Head of caudate nucleus (tissue), 42 donors: ENCODE measurements at places on chromosomes 3 and 15.

DNA sequence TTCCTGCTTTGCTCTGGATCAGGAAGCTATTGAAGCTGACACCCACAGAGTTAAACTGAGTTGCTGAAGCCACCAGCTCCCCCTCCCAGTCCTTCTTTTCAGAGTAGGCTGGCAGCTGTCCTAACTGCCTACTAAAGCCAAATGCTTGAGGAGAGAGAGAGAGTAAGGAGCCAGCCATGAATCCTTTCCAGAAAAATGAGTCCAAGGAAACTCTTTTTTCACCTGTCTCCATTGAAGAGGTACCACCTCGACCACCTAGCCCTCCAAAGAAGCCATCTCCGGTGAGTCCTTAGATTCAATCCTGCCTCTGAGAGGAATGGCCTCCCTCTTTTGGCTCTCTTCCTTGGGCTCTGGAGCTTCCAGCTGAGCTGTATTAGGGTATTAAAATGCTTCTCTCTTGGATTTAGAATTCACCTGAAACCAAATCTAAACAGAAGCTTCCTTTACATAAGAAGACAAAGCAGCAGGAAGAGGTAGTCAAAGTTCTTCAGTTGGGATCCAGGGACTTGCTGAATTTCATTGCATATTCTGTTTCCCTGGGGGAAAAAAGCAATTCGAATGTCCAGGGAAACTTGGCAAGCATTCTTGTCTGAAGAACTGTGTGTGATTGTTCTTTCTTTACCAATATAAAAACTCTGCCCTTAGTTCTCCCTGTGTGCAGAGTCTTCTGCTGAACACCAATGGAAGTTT is at the start of gene SLC15A2:
Gene SLC15A2, plus strand, starts transcription at position 101 of the 690 bp plus-strand sequence. Its CDS starts 76 bp downstream, at position 177.
- peak; percentile 23 for DNase-seq

DNA sequence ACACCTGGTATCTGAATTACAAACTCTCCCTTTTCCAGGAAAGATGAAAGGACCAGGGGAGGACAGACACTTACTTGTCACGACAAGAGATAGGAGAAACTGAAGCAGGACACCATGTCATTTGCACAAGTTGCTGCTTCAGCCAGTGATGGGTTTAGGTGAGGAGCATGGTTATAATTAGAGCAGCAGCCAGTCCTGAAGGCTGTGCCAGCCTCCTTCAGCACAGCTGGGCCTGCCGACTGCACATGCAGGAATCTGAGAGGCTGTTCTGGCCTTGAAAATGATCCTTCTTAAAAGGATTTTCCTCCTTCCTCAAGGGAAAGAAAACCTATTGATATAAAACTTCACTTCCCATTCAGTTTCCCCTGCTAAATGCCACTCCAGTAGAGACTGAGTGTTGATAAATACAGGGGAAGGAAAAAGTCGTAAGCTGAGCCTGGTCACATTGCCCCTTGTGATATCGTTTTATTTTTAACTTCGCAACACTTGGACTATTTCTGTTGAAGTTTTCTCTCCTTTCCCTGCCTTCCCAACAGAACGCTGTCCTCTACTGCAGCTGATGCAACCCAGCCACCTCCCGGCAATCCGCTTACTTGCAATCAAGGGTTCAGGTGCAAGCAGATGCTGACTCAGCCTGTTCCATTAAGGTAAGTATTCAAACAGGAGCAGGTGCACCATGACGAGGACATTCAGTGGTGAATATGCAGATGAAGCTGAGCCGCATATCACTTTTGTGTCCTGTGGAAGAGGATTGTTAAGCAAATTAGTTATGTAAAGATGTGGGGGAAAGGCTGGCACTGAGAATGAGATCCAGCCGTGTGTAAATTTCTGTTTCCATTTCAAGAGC is at the start of gene FBXO40:
Gene FBXO40, plus strand, starts transcription at position 524 of the 847 bp plus-strand sequence. CDS start 27,197 bp downstream, outside the sequence.
- DNase-seq, result no peak

DNA sequence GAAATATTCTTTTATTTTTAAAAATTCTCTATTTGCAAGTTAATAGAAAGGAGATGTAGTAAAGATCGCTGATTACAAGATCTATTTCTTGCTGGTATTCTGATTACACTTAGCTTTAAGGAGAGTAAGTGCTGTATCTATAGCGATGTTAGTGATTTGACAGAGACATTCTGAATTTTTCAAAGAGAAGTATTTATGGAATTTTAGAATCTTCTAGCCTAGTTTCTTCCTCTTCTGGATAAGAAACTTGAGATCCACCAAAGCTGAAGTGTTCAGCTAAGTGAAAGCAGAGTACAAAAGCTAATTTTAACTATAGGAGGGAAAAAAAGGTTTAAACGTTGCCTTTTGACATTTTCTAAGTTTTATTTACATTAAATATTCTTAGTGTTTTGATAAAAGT is 72.1 kb upstream of the RARB start:
- DNase-seq, result no peak

DNA sequence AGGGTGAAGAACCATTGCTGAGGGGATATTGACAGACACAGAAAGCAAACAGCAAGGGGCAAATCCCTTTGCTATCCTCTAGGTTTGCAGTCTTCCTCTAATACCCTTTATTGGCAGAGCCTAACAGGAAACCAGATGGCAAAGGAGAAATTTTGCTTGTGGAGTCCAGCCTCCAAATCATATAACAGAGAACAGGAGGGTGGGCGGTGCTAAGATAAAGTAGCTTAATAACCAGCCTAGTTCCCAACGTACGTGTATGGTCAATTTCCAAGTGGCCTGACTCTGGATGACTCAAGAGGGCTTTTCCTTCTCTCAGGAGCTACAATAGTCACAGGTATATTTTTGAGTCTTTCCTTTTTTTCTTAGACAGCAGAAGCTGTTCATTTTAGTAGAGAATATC is 404.5 kb downstream of the PDCD6IP start:
- no peak for DNase-seq

DNA sequence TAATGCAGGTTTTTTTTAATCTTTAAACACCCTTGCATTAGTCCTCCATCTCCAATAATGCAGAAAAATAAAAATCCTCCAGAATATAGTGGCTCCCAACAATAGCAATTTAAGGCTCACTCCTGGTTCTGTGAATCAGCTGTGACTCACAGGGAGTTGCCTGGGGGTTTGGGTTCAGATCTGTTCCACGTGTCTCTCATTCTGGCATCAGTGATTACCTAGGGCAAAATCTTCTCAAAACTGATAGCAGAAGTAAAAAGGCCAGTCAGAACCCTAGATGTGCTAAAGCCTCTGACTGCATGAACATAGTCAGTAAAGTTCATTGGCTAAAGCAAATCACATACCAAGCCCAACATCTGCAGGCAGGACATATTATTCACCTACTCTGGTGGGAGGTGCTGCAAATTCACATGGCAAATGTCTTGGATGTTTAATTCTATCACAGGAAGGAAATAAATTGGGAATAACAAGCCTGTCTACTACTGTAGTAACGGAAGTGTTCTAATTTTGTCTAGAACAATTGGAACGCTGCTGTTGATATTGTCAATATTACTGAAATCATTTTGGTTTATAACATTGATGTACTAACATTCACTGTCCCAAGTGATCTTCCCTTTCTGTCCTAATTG is 364.1 kb upstream of the CNTN4 start:
- peak; percentile 32 for DNase-seq

- DNase-seq, result no peak
These were observed 11.5 kb downstream of the POMGNT2 start for GRCh38 chr3:43094381-43094780.

DNA sequence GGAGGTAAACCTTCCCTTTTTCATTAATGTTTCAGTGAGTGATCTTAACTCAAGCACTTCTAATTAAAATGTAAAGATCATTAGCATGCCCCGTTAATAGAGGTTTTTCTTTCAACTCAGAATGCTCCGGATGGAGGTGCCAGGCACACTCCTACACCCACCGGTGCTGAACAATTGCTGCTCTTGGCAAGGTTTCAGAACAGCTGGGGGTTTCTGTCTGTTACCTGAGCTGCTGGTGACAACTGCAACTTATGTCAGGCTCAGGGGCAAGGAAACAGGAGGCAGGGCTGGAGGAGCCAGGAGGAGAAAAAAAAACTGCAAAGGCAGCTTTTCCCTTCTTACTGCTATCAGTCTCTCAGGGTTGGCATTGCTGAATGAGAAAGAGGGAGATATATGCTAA is 250.1 kb downstream of the DIPK2A start:
- no peak for DNase-seq

GRCh38 chr3:59446775-59447465 is 397.1 kb upstream of the CFAP20DC start:
- DNase-seq, result no peak

- DNase-seq, result no peak
These were observed 106.5 kb upstream of the SATB1 start for GRCh38 chr3:18531662-18532061.

DNA sequence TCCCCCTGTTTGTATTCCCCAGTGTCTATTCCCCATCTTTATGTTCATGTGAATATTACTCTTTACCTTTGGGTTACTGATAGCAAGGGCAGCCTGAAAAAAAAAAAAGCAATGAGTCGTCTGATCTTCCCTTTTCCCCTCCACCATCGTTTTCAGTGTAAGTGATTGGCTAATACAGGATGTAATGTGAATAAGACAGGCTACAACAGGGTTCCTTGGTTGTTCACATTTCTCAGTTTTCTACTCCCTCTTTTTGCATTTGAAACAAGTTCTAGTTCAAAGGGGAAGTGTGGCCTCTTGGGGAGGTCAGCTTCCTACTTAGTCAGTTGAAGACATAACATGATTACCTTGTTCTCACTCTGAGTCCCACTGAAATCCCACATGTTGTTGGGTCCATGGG is 278.0 kb upstream of the TRIM42 start:
- no peak for DNase-seq

DNA sequence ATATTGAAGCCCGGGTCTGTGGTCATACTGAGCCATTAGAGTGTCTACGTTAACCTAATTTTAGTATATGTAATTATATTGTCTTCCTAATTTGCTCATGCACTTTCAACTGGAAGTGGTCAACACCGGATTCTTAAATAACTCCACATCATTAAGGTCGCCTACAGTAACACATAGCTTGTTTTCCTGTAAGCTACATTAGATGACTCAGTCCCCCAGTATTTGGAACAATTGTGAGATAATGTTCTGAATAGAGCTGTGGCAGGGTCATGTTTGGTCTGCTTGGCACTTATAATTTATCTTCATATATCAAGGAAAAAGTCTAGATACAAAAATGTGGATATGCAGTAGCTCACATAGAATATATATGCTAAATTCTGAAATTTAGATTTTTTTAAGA is 486.2 kb downstream of the IGSF11 start:
- DNase-seq, result no peak

DNA sequence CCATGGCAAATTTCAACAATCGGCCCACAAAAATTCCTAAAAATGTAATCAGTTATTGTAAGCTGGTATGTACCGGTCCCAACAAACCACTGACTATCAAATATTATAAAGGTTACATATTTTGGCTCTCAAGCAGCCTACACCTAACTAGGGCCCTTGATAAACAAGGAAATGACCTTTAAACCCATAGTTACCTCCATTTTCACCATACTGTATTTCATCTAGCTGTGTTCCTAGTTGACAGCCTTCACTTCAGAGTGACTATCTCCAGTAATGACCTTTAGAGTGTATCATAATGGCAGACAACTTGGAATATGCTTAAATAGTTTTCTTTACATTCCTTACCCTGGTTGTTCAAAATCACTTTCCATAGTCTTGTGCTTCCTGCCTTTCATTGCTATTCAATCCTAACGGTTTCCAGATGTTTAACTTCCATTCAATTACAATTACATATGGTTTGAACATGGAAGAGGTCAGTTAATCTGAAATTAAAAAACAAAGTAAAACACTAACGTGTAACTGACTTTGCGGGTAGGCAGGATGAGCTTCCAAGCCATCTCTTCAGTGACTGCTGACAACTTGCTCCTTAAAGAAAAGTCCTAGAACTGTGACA is 111.9 kb upstream of the TSC22D2 start:
- DNase-seq, result no peak

GRCh38 chr3:122102191-122102935 is 47.2 kb downstream of the CD86 start:
- no peak for DNase-seq

- DNase-seq, result no peak
These were observed 151.2 kb upstream of the RORA start for GRCh38 chr15:61380270-61380669.

GRCh38 chr3:37823189-37823588 is 38.5 kb upstream of the CTDSPL start:
- DNase-seq, result no peak
